AML-193 (cell line): ENCODE measurements at places on chromosomes 7 and 10.

DNA sequence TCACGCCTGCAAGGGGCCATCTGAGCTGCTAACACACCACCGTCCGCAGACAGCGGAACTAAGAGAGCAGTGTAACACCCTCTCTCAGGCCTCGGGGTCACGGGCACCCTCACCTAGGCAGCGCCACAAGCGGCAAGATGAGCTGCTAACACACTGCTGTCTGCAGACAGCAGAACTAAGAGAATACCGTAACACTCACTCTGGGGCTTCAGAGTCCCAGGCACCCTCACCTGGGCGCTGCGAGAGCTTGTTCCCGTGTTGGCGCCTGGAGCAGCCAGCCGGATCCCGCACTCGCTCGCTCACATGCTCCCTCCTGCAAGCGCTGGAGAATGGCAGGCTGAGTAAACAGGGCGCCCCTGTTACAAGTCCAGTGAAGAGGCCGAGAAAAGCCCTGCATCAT lies 160.2 kb downstream of the SRPK2 start:
- DNase-seq: no peak

GRCh38 chr7:34842782-34843181 lies 184.8 kb downstream of the NPSR1 start:
- no peak for DNase-seq

GRCh38 chr7:156003220-156004162 lies 191.2 kb upstream of the SHH start:
- DNase-seq: no peak

- no peak for DNase-seq
These were observed 2.6 kb upstream of the ZPBP start for GRCh38 chr7:50095634-50096033.

DNA sequence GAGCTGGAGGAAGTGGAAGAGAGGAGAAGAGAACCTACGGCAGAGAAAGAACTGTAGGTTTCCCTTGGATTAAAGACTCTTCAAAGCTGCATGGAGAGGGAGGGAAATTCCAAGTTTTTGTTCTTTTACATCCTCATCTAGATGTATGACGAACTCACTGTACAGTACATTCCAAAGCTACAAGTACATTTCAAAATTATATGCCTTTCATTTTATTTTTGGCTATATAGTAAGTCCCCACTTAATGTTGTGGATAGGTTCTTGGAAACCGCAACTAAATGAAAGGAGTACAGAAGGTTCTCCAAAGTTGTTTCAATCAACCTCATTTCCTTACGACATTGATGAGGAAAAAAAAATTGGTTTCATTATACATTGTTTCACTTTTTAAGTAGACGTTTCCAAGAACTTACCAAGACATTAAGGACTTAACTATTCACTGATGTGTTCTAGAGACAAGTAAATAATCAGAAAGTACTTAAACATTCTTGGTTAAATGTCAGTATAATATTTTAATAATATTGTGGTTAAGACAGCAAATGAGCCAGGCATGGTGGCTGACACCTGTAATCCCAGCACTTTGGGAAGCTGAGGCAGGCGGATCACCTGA lies 16.1 kb upstream of the JMJD1C start:
- DNase-seq: no peak

- DNase-seq: peak; percentile 26
These were observed 270.5 kb upstream of the MKLN1 start for GRCh38 chr7:131057015-131057793.

GRCh38 chr10:121596689-121597503 lies 1.3 kb downstream of the FGFR2 start:
- DNase-seq: no peak

DNA sequence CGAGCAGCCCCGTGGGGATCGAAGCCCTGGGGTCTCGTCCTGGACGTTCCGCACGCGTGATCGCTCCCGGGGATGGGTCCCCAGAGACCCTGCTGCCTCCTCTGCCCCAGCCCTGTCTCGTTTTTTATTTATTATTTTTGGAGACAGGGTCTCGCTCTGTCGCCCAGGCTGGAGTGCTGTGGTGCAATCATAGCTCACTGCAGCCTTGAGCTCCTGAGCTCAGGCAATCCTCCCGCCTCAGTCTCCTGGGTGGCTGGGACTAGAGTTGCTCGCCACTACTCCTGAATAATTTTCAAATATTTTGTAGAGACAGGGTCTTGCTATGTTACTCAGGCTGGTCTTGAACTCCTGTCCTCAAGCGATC lies 319 bp upstream of the STX1A start:
- DNase-seq: no peak

DNA sequence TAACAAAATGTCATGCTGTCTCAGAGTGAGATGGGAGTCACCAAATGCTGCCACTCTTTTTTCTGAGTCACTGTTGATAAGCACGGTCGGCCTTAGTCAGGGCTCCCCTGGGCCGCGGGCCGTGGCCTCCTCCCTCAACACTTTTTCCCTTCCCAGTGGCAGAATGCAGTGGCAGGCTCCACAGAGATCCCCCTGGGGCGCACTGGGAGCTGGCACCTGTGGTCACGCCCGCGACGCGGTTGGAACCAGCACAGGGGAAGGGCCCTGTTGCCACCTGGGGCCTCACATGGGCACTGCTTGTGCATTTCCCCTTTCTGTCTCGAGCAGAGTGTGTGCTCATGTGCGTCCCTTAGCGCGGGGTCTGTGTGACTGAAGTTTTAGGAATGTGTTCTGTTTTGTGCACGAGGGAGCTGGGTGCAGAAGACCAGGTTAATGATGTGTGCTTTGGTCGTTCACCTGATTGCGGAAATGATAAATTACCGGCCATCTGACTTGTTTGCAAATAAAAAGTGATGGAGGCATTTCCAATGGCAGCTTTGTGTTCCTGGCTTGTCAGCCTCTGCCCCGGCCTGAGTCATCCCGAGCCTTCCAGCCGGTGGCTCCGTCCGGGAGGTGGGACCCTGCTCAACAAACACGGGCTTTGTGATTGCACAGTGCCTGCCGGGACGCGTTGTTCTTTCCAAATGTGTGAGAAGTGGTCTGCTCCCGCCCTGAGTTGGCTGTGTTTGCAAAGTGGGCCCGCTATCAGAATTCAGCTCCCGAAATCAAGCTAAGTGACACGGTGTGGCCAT lies 100.7 kb downstream of the NKX6-2 start:
- no peak for DNase-seq

DNA sequence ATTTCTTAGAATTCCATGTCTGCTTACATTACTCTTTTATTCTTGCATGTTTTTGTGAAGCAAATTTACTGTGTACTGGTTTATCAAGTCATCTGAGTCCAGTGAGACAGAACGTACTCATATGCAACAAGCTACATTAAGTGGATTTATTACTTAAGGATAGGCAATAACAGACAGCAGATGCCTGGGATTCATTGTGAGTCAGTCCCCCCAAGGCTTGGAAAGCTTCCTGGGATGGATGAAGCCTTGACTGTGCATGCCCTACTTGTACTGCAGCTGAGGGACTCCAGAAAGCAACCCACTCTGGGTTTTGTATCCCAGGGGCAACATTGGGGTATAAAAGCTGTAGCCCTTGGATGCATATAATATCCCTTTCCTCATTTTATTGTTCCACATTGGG lies 113.4 kb upstream of the RAB18 start:
- no peak for DNase-seq

DNA sequence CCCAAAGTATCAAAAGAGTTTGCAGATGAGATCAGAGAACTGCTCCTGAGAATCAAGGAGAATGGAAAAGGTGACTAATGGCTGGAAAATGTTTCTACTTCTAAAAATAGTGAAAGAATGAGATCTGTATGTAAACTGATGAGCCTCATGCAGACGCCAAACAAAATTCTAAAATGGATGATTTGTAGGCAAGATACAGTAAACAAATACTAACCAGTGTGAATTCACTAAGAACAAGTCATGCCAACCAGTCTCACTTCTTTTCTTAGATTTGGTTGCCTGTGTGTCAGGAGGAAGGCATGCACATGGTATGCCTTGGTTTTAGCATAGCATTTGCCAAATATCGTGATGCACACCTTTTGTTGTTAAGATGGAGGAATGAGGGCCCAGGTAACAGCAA lies 94.9 kb upstream of the PIK3CG start:
- DNase-seq: no peak

- no peak for DNase-seq
These were observed 567 bp upstream of the EPO start for GRCh38 chr7:100719523-100720278.

DNA sequence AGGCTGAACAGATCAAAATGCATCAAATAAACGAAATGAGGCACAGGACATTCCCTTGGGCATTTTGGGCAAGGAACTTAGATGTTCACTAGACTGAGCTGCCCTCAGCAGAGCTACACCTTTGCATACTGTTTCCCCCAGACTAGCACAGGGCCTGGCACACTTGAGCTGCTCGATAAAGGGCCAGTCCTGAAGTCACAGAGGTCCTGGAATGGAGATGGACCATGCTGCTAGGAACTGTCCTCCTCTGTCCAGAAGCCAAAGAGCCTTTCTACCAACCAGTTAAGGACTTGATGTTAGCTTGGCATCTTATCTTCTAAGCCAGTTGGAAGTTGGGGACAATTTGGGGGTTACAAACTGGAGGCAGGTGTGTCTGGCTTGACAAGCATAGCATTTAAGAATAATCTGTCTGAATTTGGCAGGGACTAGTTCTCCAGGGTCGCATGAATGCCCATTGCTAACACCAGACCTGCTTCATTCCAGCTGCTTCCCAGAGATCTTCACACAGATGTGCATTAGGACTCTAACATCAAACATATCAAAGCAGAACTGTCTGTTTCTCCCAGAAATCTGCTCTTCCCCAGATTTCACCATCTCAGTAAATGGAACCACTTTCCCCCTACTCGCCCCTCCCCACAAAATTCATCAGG lies 152.2 kb upstream of the PDE1C start:
- DNase-seq: no peak

GRCh38 chr7:148622887-148623585 lies 32.5 kb downstream of the C7orf33 start:
- DNase-seq: no peak

DNA sequence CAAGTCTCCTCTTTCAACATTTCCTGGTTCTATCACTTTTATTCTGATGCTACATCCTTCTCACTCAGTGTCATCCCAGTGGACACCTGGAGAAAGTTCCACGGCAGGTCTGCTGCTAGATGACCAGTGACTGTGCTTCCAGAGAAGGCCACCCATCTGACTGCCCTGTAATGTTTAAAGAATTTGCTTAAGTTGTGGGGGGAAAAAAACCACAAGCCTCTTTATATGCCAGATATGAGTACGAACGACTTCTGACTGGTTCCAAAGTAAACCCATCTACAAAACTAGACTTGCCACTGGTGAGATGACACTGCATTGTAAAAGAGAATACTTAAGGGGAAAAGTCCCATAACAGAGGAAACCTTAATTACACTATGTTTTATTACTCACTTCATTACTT lies 69.6 kb upstream of the VWC2 start:
- no peak for DNase-seq

GRCh38 chr7:50533866-50534265 lies 31.3 kb downstream of the DDC start:
- no peak for DNase-seq

DNA sequence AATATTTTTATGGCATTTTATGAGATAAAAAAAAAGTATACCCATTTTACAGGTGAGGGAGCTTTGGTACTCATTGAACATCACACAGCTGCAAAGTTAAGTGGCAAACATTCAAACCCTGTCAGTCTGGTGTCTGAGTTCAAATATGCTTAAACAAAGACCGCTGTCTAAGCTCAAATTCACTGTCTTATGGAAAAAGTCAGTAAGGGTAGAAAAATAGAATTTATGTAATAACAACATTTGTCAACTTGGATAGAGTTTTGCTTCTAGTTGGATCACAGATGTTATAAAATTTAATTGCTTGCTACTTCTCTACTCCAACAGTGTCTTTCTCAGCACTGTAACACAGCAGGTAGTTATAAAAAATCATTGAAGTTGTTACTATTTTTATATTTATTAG lies 161.7 kb upstream of the CSTF2T start:
- DNase-seq: no peak

- DNase-seq: no peak
These were observed 15.5 kb upstream of the PTPRN2 start for GRCh38 chr7:158602905-158603772.

DNA sequence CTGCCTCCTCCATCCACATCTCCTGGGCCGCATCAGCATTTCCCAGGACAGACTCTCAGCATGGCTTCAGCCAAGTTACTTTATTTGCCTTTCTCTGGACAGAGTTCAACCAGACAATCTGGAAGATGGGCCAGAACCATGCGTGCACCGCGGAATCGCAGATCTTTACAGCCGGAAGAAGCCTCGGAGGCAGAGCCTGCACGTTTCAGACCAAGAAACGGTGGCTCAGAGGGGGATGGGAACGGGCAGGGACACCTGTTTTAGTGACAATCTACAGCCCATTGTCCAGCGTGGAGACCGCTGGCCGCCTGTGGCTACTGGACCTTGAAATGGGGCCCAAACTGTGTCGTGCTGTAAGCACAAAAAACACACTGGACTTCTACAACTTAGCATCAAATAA lies 3.5 kb downstream of the VIPR2 start:
- DNase-seq: no peak

DNA sequence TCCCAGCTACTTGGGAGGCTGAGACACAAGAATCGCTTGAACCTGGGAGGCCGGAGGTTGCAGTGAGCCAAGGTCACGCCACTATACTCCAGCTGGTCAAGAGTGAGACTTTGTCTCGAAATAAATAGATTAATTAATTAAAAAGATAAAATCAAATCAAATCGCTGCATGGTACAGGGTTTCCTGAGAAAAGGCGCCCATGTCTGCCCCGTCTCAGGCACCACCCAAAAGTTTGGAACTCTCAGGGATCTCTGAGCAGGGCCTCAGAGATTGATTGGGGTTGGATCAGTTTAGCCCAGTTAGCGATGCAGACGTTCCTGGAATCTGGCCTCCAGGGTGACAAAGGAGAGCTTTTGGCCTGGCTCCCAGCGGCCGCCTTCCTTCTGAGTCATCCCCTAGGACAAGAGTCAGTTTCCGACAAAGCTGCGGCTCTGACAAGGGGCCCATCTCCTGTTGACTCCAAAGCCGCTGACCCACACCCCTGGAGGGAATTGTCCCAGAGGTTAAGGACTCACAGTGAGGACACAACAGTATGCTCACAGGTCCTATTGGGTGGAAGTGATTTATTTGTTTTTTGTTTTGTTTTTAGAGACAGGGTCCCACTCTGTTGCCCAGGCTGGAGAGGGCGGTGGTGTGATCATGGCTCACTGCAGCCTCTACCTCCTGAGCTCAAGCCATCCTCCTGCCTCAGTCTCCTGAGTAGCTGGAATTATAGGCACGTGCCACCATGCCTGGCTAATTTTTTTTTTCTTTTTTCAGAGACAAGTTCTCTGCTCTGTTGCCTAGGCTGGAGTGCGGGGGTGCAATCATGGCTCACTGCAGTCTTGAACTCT lies 6.8 kb downstream of the ORAI2 start:
- DNase-seq: no peak

GRCh38 chr10:13624630-13625029 lies 37.9 kb downstream of the PRPF18 start:
- DNase-seq: no peak

DNA sequence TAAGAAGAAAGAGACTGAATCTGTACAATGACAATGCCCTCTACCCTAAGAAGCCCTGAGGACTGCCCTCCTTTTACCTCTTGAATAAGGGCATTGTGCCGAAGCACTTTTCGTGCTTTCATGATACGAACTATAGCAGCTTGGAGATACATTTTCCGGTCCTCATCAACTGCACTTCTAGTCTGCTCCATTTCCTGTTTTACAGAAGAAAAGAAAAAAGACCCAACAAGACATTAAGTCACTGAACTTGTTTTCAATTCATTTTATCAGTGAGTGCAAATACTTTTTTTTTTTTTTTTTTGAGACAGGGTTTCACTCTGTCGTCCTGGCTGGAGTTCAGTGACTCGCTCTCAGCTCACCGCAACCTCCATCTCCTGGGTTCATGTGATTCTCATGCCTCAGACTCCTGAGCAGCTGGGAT lies 78.4 kb downstream of the CUL2 start:
- DNase-seq: no peak
